ENCODE measurements at places on chromosomes 16 and 17.

DNA sequence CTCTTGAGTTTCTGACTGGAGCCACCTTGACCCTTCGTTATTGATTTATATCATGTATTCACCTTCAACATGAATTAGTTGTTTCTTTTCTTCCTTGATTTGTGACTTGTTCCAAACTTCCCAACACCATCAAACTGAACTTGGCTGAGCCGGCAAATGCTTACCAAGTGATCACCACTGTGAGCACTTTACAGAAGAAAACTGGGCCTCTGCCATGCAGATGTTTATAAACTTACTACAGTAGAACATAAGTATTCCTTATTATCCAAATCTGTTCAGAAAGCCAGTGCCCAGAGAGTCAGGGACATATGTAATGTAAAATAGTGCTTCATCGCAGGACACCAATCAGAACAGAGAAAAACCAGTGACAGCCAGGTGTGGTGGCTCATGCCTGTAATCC, 19.9 kb downstream of the CMTM4 start:
- DNase-seq: no peak

- DNase-seq: no peak
These were observed 2.6 kb downstream of the GGT6 start for GRCh38 chr17:4557626-4558346.

- DNase-seq: no peak
These were observed 6.5 kb downstream of the RGS11 start for GRCh38 chr16:269061-269796.

DNA sequence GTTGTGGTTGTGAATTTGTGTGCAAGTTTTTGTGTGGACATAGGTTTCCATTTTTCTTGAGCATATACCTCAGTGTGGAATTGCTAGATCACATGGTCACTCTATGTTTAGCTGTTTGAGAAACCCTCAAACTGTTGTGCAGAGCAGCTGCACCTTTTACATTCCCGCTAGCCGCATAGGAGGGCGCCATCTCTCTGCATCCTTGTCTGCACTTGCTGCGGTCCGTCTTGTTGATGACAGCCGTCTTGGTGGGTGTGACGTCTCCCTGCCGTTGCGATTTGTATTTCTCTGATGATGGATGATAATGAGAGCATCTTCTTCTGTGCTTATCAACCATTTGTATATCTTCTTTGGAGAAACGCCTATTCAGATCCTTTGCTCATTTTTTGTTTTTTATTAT, 25.1 kb upstream of the IL17C start:
- no peak for DNase-seq

GRCh38 chr16:31206776-31207175, 4.2 kb upstream of the PYCARD start:
- DNase-seq: no peak

- DNase-seq: no peak
These were observed 158.5 kb downstream of the TMEM114 start for GRCh38 chr16:8431783-8432182.
